ENCODE measurements at places on chromosomes 6 and 20.

- DNase-seq: no peak
Measured at GRCh38 chr20:40476461-40476860, 212.6 kb downstream of the MAFB start.

- DNase-seq: no peak
Measured at GRCh38 chr20:32485770-32486478, 99.2 kb downstream of the NOL4L start.

DNA sequence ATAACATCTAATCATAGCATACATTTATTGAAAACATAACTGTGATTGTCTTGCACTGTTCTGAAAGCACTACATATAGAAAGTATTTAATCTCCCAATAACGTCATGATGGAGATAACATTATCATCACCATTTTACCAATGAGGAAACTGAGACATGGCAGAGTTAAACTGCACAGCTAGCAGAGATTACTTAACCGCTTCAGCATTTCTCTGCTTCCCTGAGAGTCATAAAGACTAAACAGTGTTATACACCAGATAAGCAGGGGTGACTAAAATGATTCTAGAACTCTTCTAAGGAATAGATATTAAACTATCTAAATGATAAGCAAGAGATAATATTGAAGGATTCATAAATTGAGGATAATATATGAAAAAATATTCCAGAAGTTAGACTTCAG is 183.2 kb upstream of the BMP5 start:
- no peak for DNase-seq

- DNase-seq: no peak
Measured at GRCh38 chr20:23928788-23929187, 49.2 kb upstream of the CST5 start.

- DNase-seq: no peak
Measured at GRCh38 chr6:1724616-1725015, 114.9 kb downstream of the FOXC1 start.

DNA sequence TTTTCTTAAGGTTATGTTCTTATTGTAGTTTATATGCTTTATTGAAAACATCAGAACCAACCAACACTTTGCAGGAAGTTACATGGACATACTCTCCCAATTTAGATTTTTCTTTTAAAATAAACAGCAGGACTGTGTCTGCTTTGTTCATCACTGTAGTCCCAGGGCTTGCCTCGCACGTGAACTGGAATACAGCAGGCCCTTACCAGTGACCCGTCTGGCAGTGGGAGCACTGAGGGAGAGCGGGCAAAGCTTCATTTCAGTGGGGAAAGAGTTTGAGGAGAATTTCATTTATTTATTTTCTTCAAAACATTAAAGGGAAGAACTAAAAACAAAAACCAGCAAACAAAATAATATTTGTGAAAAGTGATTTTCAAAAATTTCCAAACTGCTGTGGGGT is 230.8 kb downstream of the PAX1 start:
- no peak for DNase-seq

DNA sequence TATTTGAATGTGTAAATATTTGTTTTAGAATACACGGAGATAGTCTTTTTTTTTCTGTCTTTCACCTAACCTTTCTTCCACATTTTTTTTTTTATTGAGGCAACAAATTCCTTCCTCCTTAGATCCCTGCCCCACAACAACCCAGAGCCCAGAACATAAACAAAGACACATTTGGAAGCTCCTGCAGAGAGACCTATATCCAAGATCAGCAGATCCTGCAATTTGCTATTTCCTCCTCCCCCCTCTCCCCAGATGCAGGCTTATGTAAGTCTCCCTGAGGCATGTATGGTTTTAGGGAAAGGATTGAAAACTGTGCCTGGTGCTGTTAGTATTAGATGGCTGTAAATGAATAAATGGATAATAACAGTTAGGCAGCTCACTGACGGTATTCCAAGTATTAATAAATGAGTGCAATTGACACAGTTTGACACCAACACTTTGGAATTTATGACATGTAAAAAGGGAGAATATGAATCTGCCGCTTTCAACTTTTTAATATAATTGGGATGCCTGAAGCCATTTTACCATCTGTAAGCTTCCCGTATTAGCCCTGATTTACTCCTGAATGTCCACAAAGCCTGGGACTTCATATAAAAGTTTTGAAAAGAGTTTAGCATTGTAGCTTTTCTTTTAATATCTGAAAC is 608.3 kb upstream of the CITED2 start:
- DNase-seq: no peak

GRCh38 chr20:35654415-35654814 is 10.3 kb downstream of the CPNE1 start:
- DNase-seq: no peak

DNA sequence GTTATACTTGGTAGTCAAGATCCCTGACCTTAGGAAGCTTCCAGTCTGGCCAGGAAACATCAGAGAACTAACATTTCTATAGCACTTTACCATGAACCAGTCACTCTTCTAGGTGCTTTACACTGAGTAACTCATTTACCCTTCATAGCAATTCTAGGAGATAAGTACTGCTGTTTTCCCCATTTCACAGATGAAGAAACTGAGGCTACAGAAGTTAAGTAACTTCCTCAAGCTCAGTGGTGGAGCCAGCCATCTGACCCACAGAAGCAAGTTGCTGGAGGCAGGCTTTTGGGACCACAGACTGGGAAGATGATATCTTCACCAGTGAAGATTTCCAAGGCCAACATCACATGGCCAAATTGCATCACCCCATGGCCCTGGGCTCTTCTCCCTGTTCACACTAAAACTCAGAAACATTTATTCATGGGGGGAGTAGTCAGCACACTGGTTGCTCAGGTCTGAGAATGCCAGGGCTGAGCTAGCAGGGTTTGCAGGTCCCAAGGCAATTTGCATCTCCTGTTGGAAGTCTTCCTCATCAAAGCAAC is 70.3 kb downstream of the UNC5CL start:
- DNase-seq: no peak

- DNase-seq: no peak
Measured at GRCh38 chr6:152244998-152245630, 392.0 kb downstream of the SYNE1 start.

DNA sequence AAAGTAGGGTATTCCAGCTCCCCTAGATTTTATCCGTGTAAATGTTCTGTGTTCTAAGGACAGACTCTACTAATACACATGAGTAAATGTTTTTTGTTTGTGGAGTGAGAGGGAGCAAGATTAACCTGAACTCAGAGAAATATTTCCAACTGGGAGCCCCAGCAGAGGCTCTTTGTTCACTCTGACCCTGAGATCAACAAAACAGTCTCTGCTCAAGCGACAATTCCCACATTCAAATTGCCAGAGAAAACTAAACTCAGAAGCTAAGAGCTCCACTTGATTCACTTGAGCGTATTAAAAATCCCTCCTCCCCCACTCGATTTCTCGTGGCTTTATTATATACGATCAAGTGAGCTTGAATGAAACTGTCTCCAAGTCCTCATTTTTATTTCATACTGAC is 413.9 kb upstream of the JARID2 start:
- DNase-seq: no peak

- no peak for DNase-seq
Measured at GRCh38 chr20:56359212-56360132, 698 bp downstream of the FAM210B start.

GRCh38 chr6:13406781-13407180 is 78.4 kb upstream of the TBC1D7 start:
- DNase-seq: no peak

DNA sequence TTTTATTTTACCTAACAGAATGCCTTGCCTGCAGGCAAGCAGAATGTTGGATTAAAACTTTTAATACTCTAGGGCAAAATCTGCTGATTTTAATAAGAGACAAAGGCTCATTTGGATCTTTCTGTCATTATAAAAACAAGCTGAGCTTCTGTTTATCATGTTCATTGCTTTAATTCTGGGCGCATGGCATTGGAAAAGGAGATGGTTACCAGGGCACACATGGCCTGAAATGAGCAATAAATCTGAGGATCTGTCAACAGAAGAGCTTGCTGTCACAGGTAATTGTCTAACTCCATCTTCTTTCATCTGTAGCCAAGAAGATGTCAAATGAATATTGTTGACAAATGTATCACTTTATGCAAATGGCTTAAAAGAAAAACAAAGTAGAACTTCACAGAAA is 439.6 kb downstream of the DOK5 start:
- no peak for DNase-seq

DNA sequence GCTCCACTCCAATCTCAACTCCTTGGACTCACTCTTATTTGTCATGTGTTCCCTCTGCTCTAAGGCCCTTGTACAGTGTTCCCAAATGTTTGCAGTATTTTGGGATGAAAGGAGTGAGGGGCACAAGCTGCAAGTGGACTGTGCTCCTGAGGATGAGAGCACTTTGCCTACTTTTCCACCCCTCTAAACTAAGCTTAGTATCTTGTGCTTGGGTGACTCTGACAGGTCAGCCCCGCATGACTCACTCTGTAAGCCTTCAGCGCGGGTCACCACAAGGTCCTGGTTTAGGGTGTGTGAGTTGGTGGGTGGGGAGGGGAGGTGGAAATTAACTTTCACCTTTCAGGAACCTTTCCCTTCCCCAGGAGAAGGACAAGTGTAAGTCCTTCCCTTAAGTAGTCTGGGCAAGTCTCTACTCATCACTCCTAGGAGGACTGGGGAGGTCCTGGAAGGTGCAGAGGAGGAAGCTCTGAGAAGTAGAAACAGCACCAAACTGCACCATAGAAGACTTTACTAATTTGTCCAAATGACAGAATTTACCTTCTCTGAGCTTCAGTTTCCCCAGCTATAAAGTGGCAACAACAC is 68.8 kb upstream of the EPB41L1 start:
- DNase-seq: no peak

DNA sequence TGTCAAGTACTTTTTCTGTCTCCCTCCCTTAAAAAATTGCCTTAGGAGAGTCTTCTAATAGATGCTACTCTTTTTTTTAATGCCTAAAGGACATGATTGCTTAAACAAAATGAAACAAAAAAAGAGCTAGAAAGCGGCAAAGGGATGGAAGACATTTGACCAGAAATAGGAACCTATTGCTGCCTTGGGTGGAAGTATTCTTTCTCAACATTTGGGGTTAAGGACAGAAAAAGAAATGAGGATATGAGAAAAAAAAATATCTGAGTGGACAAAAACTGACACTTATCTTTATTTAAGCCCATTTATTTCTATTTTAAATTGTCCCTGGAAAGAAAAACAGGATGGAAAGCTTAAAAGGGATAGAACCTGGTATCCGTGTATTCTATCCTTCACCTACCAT is 664.9 kb upstream of the CITED2 start:
- no peak for DNase-seq

DNA sequence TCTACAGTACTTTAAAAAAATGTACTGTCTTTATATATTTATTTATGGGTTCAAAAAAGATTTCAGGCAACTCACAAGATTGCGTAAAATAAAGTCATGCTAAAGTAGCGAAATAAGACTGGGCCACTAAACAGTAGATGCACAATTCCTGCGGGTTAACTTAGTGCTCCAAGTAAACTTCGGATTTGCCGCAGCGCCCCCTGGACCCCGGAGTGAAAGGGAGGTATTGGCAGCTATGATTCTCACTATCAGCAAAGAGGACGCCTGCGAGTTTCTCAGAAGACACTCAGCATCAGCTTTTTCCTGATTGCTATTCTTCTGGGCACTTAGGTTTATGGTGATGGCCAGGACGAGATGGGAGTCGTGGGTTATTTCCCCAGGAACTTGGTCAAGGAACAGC is 1.4 kb downstream of the OTOR start:
- DNase-seq: no peak

- DNase-seq: no peak
Measured at GRCh38 chr20:32526125-32526524, 59.0 kb downstream of the NOL4L start.

GRCh38 chr6:11353921-11354389 is 121.5 kb upstream of the NEDD9 start:
- DNase-seq: no peak

- DNase-seq: no peak
Measured at GRCh38 chr20:40284611-40285010, 404.4 kb downstream of the MAFB start.

- DNase-seq: no peak
Measured at GRCh38 chr6:5995949-5996713, 10.6 kb downstream of the NRN1 start.

GRCh38 chr20:45957021-45957941 is 14.7 kb downstream of the ZNF335 start:
- DNase-seq: no peak

- no peak for DNase-seq
Measured at GRCh38 chr6:1190366-1190765, 121.5 kb upstream of the FOXQ1 start.

DNA sequence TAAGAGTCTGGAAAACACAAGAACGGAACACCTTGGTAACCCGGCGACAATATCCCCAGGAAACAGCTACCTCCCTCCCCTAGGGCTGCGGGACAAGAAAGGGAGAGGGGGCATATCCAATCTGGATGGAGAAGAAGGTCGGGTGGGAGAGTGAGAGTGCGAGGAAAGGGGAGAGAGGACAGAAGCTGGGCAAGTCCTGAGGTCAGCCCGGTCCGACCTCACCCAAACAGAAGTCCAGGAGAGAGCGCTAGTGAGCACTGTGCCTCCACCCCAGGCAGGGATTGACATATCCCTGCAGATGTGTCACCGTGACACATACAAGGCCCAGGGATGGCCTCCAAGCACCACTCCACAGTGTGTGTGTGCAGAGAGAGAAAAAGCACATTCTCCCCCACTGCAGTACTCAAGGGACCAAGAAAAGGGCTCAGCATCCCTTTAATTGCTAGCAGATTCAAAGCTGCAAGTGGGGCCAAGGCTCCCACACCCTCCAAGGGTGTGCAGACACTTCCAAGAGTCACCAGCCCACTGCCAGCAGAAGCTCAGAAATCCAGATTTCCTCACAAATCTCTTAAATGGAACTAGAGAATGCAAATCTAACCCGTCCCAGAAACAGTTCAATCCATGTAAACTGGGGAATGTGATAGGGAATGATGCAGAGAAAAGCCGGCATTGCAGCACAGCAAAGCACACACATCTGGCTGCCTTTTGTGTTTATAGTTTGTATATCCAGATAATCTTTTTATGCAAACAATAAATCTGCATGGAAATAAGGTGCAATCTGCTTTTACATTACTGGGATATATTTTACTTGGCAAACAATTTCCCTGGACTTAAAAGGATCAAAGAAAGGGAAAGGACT is 3.1 kb downstream of the PXDC1 start:
- DNase-seq: no peak

DNA sequence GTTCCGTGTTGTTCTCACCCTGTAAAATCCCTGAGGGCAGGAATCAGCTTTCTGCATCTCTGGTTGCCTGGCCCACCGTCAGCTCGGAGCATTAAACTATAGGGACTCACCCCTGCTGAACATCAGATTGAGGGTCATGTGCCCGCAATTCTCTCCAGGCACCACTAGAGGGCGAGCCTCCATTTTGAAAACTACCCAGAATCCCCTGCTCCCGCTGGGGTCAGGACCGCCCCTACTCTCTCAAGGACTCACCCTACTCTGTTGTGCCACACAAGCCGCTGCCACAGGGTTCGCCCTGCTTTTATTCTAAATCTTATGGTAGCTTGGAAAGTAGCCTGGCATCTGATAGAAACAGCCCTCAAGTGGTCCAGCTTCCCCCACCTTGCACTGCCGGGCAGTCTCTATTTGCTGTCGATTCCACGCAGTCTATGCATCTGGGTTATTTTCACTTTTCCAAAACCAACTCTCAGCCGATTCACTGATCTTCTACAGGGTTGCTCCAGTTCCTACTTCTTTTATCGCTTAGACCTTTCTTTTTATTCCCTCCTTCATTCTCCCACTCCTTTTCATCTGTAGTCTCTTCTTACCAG is 244.1 kb upstream of the QKI start:
- no peak for DNase-seq

All from cortex of kidney (tissue), 1 donor.